ENCODE measurements at places on chromosomes 16 and 17. TPM values are rescaled to one million over a fixed set of nuclear protein-coding genes. Genes with fewer than 3 reads are reported as not detected.

The RECQL5 gene
- 46.1 TPM for total RNA-seq

The KRTAP4-3 gene
- not detected for total RNA-seq

The SHISA9 gene
- 0.10 TPM for total RNA-seq

The OR3A2 gene
- total RNA-seq: not detected

The CLEC3A gene
- total RNA-seq: 0.23 TPM

The CACNG3 gene
- total RNA-seq: not detected

The DNAH3 gene
- 0.62 TPM for total RNA-seq

The PTX4 gene
- not detected for total RNA-seq

The CD300H gene
- total RNA-seq: not detected

The ZG16B gene
- 9.1 TPM for total RNA-seq

The AANAT gene
- total RNA-seq: not detected

The EPN3 gene
- 0.92 TPM for total RNA-seq

The ARL17B gene
- total RNA-seq: 12.7 TPM

The CLEC19A gene
- total RNA-seq: not detected

The NEUROD2 gene
- not detected for total RNA-seq

The PRDM7 gene
- not detected for total RNA-seq

The CRLF3 gene
- 28.6 TPM for total RNA-seq

The TPPP3 gene
- 0.95 TPM for total RNA-seq

The KRTAP3-2 gene
- not detected for total RNA-seq

The DRC3 gene
- total RNA-seq: 3.6 TPM

The NLRC5 gene
- total RNA-seq: 8.8 TPM

The HP gene
- total RNA-seq: 7.0 TPM

The KCTD19 gene
- total RNA-seq: 0.62 TPM

The ASGR2 gene
- total RNA-seq: 0.21 TPM

The MT4 gene
- not detected for total RNA-seq

The PRAC1 gene
- total RNA-seq: not detected
